ENCODE measurements at places on chromosomes 1 and 21.

DNA sequence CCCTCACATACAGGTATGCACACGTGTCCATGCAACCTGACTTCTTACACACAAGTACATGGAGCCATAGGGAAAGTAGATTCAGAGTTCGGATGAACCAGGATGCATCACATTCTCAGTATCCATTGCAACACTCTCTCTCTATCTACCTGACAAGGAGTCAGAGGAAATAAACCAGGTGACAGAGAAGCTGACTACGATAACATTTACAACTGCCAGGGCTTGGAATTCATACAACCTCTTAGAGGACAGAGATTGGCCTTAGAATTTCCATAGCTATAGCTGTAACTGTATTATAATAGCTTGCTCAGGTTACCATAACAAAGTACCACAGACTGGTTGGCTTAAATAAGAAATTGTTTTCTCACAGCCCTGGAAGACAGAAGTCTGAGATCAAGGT, 116.9 kb upstream of the PALMD start:
- DNase-seq, result no peak

- no peak for DNase-seq
These were observed 501.4 kb upstream of the USP24 start for GRCh38 chr1:55716610-55717009.

- DNase-seq, result no peak
These were observed 87.4 kb upstream of the MACF1 start for GRCh38 chr1:39116860-39117728.

DNA sequence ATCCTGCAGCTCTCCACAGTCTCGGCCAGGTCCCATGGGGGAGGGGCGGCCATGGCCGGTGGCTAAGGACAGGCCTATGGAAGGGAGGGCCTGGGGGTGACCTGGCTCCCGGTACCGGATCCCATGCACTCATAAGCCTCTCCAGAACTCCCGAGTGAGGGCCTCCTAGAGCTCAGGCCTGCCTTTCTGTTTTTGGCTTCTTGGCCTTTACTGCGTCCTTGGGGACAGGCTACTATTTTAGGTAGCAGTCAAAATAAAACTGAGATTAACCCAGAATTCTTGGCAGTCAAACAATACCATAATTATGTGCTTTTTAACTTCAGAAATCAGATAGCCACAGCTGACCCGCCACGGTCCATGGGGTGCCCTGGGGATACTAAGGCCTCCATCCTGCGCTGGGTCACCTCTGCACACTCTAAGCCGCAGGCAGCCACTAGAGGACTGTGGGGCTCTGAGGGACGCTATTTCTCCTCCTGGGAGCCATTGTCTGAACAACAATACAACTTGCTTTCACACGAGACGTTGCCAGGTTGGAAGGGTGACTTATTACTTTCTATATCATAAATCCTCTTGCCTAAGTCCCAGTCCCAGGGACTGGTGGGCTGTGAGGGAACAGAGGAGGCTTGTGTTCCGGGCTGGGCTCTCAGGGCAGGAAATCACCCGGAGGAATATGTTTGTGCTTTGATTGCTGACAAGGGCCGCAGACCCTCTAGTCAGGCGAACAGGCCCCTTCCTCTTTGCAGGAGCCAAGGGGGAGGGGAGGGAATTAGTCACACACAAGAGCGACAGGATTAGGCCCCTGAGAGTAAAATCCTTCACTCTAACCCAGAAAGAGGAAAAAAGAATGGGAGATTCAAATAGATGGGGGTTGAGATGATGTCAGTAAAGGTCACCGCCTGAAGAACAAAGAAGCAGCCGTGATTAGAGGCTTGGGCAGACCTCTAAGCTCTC, 40.7 kb upstream of the BCAR3 start:
- no peak for DNase-seq

GRCh38 chr1:197913495-197914276, 3.5 kb upstream of the LHX9 start:
- DNase-seq, result no peak
